ENCODE measurements at places on chromosomes 2 and 18.

DNA sequence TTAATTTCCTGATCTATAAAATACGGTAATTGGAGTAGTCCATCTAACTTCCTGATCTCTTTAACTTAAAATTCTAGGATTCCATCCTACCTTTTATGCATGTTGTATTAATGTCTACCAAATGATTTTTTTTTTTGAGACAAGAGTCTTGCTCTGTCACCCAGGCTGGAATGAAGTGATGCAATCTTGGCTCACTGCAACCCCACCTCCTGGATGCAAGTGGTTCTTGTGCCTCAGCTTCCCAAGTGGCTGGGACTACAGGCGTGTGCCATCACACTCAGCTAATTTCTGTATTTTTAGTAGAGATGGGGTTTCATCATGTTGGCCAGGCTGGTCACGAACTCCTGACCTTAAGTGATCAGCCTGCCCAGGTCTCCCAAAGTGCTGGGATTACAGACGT is 47.8 kb downstream of the CFAP36 start:
- no peak for DNase-seq

- DNase-seq = no peak
Measured at GRCh38 chr18:39685303-39685902, 2119.8 kb upstream of the CELF4 start.

GRCh38 chr2:138536302-138536701 is 34.7 kb downstream of the SPOPL start:
- DNase-seq = no peak

DNA sequence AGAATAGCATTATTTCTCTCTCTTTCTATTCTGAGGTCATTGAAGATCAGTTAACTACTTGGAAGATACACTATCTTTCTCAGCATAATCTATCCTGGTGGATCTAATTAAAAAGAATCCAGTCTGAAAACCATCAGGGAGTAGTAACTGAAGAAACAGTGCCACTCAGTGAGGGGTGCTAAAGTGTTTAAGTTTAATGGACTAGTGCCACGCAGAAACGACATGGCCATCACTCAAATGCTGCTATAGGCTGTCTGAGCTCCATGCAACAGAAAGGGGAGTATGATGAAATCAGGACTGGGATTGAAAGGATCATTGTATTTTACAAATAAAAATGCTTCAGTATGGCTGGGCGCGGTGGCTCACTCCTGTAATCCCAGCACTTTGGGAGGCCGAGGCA is 23.3 kb downstream of the LRRC30 start:
- DNase-seq = no peak

DNA sequence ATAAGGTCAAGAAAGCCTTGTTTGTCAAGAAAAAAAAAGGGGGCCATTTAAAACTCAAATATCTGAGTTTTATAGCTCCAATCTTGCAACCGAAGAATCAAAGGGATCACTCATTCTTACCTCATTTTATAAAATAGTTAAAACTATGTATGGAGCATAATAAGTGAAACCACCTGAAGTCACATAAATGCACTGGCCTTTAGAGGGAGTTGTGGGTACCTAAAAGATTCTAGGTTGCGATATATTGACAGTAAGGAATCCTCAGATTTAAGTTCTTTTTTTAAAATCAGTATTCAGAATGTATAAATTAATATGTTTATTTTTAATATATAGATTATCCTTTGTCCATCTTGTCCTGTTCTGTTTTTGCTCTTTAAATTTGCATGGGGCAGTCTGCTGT is 3.4 kb downstream of the ARHGAP28 start:
- no peak for DNase-seq

GRCh38 chr2:109350526-109350925 is 221.5 kb downstream of the SH3RF3 start:
- no peak for DNase-seq

- no peak for DNase-seq
Measured at GRCh38 chr18:32851936-32852335, 79.1 kb upstream of the KLHL14 start.

GRCh38 chr2:211745295-211746097 is 793.1 kb downstream of the ERBB4 start:
- peak; percentile 64 for DNase-seq

DNA sequence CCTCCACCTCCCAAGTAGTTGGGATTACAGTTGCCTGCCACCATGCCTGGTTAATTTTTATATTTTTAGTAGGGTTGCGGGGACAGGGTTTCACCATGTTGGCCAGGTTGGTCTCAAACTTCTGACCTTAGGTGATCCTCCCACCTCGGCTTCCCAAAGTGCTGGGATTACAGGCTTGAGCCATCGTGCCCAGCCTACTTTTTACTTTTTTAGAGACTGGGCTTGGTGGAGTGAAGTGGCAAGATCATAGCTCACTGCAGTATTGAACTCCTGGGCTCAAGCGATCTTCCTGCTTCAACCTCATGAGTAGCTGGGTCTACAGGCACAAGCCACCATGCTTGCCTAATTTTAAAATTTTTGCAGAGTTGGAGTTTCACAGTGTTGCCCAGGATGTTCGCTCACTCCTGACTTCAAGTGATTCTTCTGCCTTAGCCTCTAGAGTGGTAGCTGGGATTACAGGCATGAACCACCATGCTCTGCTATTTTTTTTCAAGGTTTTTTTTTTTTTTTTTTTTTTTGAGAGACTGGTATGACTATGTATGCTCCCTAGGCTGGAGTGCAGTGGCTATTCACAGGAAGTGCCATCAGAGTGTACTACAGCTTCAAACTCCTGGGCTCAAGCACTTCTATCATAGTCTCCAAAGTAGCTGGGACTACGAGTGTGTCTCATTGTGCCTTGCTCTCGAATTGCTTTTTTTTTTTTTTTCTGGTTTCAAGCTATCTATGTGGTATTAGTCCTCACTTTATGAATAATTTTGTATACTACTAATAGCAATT is 11.9 kb downstream of the MSH2 start:
- no peak for DNase-seq

All from HCEC 1CT (cell line).